ENCODE measurements at places on chromosomes 1 and 21.

DNA sequence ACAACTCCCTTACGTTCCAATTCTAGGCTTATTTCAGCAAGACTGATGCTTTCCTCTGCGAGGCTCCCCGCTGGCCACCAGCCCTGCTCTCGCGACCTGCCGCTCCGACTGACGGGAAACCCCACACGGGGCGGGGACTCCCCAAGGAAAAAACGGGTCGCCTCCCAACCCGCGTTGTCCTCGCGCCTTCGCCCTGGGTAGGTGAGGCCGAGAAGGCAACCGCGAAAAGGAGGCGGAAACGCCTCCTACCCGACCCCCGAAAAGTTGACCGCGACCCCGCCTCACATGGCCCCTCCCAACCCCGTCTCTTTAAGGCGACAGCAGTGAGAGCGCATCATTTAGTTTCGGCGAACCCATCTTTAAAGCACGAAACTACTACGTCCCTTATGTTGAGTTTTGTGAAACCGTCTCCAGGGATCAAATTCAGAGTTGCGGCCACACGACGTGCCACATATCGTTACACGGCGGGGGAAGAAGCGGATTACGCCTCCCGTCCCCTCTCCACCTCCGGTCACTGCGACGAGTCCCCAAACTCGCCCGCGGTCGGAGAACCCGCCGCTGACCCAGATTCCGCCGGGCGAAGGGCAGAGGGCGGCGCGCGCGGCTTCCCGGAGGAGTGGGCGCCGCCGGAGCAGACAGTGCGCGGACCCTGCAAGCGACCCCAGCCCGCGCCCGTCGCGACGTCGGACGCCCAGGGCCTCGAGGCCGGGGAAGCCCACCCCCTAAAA, 1.2 kb downstream of the ANP32E start:
- DNase-seq: peak; percentile 82

GRCh38 chr1:230279583-230279945, 146.6 kb downstream of the PGBD5 start:
- DNase-seq: no peak

DNA sequence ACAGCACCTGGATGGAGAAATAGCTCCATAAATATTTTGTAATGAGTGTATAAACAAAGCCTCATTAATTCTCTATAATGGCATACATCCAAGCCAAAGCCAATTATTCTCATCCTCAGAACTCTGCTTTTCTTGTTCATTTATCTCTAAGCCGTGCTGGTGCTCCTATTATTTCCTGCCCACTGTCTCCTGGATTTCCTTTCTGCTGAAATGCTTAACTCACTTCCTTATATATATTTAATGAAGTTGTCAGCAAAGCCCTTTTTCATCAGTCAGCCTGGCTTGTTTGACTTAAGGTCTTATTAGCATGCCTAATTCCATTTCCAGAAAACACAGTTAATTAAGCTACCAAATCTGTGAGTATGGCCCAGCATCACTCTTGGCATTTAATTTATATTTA, 93.4 kb downstream of the SLC25A24 start:
- no peak for DNase-seq

DNA sequence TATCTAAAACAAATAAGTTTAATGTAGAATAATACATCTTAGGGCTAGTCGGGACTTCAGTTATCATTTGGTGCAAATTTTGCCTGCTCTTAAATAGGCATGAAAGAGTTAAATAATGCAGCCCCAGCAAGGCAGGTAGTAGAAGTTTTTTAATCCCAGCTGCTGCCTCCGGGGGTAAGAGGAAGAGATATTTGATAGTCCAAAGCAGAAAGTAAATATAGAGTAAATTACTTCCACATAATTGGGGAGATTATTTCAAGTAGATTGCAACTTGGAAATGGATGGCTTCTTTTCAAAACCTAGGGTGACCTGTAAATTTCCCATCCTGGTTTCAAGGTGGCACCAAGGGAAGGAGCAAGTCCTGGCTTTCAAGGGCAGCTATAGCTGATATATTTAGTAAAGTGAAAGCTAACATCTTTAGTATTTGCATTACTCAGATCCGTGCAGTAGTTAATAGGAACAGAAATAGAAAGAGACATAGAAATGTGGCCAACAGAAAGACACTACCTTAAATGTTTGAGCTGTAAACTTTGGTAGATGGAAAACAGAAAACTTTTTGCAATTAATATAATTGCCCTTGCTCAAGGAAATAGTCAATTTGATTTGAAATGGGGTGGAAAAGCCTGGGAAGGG, 109.1 kb downstream of the LMO4 start:
- no peak for DNase-seq

DNA sequence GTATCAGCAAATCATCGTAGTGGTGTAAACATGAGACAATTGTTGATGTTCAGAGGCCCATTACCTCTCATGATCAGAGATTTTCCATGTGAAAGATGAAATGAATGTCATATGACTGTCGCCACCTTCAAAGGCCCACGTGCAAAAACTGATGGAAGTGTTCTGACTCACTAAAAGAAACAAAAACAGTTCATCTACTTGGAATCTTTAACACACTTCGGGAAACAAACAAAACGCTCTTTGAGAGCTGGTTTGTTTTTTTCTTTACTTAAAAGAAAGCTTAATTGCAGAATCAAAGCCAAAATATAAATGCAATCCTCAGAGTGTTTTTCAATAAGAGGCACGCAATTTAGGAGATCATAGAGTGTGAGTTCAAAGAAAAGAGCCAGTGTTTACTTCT, 100.8 kb downstream of the PLPPR4 start:
- DNase-seq: no peak

GRCh38 chr1:73500154-73500553, 697.8 kb downstream of the LRRIQ3 start:
- no peak for DNase-seq

DNA sequence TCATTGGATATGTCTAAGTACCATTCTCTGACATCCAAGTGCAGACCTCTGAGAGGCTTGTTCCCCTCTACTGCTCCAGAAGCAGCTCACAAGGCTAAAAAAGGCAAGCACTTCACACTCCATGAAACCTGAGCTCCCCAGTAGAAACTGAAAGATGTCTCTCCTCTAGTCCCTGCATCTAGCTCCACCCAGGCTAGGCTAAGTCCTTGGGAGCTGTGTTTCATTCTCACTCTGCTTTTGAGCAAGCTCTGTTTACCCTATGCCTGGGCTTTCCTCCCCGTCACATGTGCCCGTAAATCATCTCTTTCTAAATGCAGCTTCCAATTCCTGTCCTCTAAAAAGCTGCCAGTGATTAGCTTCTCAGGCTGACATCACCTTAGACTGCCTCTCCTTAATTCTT, 39.0 kb downstream of the LRRC71 start:
- no peak for DNase-seq

- DNase-seq: no peak
Observed at GRCh38 chr1:109931189-109931731, 20.6 kb downstream of the CSF1 start.

DNA sequence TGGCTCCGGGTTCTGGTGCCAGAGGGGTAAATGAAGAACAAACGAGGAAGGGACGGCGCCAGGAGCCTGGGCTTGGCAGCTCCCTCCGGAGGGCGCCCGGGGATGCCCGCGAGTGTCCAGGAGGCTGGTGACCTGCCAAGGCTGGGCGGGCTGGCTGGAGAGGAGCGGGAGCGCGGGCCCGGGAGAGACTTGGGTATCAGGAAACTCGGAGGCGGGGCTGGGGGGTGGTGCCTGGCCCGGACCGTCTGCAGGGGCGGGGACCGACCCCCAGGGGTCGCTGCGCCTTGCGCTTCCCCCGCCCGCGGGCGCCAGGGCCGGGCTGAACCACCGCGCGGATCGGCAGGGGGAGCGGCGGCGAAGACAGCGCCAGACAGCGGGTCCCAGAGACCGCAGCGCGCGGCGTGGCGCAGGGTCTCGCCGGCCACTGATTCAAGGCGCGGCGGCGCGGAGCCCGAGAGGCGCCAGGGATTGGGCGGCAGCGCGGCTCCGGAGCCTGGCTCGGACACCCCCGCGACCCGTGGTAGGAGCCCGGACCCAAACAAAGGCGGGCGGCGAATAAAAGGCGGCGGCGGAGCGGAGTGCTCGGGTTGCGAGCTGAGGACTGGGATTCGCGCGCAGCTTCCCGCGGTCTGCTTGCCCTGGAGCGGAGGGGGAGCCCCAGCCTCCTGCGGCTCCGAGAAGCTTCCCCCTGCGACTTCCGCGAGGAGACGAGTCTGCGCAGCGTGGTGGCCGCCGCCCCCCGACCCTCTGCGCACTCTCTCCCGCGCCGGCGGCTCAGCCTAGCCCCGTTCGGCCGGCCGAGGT, at the start of gene DISP3:
Gene DISP3, plus strand, starts transcription at position 585 of the 804 bp plus-strand sequence. CDS start 21,838 bp downstream, outside the sequence.
- DNase-seq: peak; percentile 91

- DNase-seq: no peak
Observed at GRCh38 chr1:206793620-206794019, 21.3 kb upstream of the IL10 start.

All from germinal center (tissue), 1 donor.